ENCODE measurements at places on chromosomes 6 and 20.

- DNase-seq = no peak
Measured at GRCh38 chr6:128098000-128098581, 197.2 kb upstream of the THEMIS start.

DNA sequence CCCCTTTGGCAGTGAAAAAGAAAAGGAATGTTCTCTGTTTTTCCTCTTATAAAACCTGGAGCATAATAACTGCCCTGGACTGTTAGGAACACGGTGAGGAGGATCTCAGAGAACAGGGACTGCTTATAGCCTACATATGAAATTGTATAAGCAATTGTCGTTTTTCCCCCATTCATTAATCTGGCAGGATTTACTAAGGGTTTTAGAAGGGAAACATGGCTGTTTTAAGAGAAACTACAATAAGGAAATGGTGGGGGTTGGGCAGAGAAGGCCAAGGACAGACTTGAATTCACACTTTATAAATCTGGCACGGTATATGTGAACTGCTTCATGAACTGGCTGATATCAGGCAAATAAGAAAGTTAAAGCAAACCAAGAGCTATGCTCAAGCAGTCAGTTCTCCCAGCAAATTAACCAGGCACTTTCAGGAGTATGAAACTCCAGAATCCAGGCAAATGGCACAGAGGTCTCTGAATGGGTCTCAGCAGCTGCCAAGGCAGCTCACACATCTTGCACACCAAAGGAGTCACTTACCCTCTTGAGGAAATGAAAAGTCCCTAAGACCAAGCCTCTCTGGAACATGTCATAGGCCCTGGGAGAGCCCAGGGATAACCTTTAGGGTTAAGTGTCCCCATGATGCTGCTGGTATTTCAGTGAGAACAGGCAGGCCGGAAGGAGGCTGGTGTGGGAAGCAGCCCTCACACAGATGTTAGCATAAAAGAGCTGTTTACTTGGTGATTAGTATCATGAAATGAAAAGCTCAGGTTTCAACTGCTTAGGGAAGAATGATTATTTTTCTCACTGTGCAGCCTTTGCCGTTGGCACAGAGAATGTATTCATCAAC lies 260.5 kb upstream of the MARCKS start:
- DNase-seq = no peak

- DNase-seq = no peak
Measured at GRCh38 chr6:137409266-137409777, 84.9 kb downstream of the OLIG3 start.

GRCh38 chr6:159577564-159577963 lies 115.5 kb downstream of the SOD2 start:
- DNase-seq = no peak

DNA sequence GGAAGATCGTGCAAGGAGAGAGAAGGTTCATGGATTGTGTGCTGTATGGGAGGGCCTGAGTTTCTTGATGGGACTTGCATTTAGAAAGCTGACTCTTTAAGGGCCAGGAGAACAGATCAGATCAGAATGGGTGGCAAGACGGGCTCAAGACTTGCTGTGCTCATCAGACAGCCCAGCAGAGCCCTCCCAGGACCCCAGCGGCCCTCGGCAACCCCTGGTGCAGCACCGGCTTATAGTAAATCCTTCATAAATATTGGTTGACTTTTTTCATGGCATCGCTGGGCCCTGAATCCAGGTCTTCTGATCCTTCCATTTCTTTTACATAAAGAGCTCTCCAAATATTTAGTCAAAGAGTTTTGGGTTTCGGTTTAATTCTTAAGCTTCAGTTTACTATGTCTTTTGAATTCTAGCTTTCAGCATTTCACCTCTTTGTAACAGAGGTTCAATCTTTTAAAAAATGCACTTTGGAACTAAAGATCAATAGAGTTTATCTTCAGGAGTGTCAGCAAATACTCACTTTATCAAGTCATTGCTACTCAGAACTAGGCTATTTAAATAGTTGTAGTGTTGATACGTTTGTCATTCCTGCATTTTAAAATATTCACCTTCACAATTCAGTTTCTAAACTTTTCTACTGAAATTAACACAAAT lies 205.6 kb downstream of the ZDHHC14 start:
- DNase-seq = no peak

GRCh38 chr6:43635387-43636307 lies at the start of gene MAD2L1BP:
TSS of gene MAD2L1BP (plus strand) at chr6:43635840. CDS start at chr6:43635876, 36 bp downstream.
- DNase-seq = peak; percentile 83

- no peak for DNase-seq
Measured at GRCh38 chr6:54419885-54420284, 111.6 kb downstream of the TINAG start.

- no peak for DNase-seq
Measured at GRCh38 chr20:41245086-41245707, 72.3 kb downstream of the ZHX3 start.

- DNase-seq = no peak
Measured at GRCh38 chr20:51014797-51015722, 7.8 kb downstream of the KCNG1 start.

DNA sequence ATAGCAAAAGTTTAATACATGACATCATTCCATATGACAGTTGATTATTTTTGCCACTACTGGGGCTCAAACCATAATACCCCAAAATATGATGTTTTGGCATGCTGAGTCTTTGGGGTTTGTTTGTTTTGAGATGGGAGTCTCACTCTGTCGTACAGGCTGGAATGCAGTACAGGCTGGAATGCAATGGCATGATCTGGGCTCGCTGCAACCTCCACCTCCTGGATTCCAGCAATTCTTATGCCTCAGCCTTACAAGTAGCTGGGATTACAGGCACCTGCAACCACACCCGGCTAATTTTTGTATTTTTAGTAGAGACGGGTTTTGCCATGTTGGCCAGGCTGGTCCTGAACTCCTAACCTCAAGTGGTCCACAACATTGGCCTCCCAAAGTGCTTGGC lies 1.3 kb upstream of the MRS2 start:
- DNase-seq = no peak

DNA sequence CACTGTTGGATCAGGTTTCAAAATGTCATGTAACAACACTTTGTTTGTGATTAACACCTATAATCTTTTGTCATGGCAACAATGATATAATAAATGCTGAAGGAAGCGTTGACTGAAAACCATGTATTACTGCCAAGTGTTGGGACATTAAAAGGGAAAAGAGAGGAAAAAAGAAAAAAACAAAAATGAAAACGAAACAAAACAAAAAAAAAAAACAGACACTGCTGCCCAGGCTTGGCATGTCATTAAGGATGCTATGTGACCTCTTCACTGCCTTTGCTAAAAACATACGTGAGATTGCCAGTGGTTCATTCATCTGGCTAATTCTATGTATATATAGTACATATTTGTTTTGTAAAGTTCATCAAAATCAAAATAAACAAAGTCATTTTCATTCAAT lies 516.7 kb upstream of the RNF217 start:
- DNase-seq = no peak

- DNase-seq = no peak
Measured at GRCh38 chr6:76703786-76704185, 631.3 kb upstream of the IMPG1 start.

- no peak for DNase-seq
Measured at GRCh38 chr6:85469276-85470022, 19.6 kb downstream of the NT5E start.
